ENCODE measurements at places on chromosomes 11 and 22.

GRCh38 chr11:66688561-66689534 is 11.2 kb upstream of the RBM4B start:
- no peak for DNase-seq

DNA sequence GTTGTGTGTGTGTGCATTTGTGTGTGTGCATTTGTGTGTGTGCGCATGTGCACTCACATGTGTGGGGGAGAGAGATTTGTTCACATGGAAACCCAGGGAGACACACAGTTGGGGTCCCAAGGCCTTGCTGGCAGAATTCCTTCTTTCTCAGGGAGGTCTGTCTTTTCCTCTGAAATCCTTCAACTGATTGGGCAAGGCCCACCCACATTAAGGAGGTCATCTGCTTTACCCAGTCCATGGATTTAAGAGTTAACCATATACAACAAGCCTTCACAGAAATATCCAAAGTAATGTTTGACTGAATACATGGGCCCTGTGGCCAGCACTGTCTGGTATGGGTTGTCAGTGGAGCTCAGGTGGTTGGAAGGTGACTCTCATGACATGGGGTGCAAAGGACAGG is 641.4 kb downstream of the BRD1 start:
- no peak for DNase-seq

DNA sequence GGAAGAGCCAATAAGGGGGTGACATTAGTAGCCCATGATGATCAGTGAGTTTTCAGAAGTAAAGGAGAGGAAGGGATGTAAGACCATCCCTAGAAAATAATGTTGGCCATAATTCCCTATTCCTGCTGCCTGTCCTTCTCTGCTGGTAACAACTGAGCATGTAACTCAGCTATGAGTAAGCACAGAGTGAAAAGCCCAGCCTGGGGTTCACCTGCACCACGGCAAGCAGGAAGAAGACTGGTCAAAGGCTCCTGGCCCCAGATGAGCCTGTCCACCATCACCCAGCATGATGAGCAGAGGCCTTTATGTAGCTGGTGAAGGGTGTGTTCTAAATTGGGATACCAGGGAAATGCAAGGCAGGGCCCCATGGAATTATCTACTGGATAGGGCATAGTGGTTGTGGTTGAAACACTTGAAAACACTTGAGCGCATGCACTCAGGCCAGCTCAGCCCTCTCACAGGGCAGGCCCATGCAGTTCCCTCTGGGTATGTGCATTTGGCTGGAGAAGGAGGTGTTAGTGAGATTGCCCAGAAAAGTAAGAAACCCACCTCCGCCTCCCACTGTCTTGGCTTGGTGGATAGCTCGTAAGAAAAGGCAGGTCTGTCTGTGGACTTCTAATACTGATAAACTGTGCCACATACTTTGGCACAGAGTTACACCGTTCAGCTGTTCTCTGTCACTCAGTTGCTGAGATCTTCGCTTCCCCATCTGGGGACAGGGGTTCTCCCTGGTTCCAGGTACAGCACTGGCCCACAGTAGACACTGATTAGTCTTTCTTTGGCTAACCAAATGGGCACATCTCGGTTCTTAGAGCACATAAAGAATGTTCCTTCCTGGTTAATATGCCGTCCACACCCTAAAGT is 86.8 kb downstream of the AMOTL1 start:
- DNase-seq = no peak

DNA sequence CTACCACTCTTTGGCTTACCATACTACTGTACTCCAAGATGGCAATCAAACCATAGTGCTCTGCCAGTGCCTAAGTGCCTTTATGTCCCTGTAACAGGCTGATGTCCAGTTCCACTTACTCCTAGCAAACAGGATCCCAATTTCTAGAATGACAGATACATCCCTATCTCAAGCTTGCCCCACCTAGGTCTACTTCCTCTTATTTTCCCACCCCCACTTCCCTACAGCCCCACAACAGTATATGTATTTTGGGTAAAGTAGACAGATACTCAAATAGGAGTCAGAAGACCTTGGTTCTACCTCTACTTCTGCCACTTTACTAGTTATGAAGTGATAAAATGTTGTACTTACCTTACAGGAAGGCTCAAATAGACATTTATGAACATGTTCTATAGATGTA is 24.1 kb downstream of the SIK3 start:
- DNase-seq = no peak

DNA sequence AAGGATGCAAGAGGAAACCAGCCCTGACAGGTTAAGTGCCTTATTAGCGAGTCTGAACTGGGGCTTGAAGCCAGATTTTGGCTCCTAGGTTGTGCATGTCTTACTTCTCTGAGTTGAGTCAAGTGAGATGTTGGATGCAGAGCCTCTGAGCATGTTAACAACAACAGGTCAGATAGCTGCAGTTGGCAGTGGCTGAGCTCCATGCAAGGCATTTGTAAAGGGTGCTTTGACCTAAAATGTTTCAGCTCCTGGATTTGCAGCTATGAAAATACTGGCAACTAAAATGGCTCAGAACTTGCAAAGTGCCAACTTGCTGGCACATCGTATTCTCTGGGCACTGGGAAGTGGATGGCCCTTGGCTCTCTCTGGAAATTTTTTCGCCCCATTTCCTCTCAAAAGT is 16.4 kb upstream of the CSRP3 start:
- DNase-seq = no peak

DNA sequence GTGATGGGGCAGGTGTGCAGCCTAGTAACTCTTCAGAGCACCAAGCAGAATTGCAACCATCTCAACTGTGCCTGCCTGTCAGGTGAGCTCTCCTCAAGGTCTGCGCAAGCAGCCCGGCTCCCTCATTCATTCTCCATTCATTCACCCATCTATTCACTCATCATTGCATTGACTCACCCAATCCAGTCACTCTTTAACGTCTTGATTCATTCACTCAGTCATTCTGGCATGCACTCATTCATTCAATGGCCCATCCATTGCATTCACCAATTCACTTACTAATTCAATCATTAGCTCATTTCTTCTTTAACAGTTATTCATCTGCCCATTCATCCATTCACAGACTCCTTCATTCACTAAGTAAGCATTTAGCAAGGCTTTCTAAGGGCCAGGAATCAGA is 111.8 kb downstream of the PDE2A start:
- DNase-seq = no peak

GRCh38 chr11:128886406-128887124 is 4.6 kb upstream of the KCNJ5 start:
- no peak for DNase-seq

Measured in AG04449 (cell line).